Stimulated activated naive CD4-positive, alpha-beta T cell treated with Interleukin-2 at 50 U/mL for 16 hours (primary cell): ENCODE measurements at places on chromosomes 13 and 19.

- no peak for DNase-seq
These were observed 28.0 kb downstream of the SERP2 start for GRCh38 chr13:44401577-44401976.

DNA sequence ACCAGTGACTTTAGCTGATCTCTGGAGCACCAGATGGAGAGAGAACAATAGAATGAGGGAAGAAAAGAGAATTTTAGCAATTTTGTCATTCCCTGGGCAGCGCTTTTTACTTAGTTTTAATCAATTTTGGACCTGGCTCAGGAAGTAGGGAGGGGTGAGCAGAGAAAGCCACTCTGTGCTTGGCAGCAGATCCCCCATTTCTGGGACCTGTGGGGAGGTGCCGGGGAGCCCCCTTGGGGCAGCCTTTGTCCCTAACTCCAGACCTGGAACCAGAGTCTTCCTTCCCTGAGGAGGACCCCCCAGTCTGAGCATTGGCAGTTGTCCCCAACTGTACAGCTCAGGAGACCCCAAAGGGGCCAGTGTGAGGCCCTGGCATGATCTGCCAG is 10.5 kb downstream of the LYL1 start:
- no peak for DNase-seq

DNA sequence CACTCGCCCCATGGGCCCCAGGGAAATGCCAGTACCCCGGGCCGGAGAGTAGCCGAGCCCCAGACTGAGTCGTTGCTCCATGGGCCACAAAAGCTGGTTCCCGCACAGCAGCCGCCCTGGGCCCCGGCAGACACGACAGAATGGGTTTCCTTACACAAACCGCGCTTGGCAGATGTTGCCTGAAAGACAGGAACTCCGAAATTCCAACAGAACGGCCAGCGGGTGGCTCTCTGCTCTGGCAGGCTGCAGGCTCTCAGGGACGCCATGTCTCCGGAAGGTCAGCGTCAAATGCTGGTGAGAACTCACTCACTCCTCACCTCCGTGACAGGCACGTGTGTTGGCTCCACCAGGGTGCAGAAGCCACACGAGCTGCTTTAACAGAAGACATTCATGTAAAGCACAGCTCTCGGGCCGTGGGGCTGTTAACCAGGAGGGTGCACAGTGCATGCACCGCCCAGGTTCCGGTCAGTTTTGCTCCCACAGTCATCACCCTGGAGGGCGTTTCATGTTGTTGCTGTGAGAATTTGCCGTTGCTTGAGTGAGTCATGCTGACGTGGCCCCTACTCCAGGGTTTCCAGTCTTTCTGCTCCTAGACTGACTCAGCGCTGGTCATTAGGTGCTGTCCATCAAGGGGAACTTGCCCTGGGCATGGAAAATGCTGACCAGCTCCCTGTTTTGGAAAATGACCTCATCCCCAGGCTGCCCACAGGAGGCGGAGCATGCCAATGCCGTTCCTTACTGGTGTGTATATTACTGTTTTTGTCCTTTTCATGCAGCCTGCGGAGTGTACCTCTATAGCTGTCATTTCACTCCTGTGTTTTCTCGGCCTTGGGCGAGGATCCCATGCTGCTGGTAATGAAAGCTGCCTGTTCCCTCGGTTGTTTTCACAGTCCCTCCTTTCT is 44.8 kb downstream of the ANKRD10 start:
- DNase-seq, result peak; percentile 12

DNA sequence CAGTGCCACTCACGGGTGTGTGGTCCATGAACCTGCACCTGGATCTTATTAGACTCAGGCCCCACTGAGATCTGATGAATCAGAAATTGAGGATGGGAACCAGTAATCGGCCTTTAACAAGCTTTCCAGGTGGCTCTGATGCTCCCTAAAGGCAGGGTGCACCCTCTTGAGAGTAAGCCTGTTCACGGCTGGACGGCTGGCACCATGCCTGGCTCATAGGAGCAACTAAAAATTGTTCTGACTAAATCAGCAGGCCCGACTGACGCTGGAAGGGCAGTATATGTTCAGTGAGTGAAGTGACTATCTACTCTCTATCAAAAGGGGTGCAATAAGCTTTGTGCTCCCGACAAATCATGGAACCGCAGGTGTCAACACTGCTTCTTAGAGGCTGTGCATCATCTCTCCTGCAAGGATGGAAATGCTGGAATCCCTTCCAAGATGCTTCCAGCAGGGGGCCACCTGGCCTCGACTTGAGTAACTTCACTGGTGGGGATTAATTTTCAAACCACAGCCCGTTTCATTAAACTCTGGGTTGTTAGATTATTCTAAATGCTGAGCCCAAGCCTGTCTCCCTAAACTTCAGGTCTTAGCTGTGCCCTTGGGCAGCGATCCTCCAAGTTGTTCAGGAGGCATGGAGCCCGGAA is 28.4 kb downstream of the TMTC4 start:
- no peak for DNase-seq

DNA sequence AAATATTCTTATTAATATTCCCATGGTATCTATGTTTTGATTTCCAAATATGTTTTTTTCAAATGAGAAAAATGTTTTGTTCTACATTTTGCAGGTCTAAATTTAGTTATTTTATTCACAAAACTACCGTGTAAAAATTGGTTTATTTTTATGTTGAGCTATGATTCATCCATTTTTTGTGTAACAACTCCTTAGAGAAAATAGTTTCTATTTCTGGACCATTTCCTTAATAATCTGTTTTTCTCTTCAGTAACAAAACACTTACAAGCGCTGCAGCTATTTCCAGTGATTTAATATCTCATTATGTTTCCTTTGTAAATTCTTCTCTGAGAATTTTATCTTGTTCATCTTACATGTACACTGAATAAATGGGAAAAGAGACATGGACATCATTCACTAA is 550.7 kb upstream of the SLITRK5 start:
- DNase-seq, result no peak

DNA sequence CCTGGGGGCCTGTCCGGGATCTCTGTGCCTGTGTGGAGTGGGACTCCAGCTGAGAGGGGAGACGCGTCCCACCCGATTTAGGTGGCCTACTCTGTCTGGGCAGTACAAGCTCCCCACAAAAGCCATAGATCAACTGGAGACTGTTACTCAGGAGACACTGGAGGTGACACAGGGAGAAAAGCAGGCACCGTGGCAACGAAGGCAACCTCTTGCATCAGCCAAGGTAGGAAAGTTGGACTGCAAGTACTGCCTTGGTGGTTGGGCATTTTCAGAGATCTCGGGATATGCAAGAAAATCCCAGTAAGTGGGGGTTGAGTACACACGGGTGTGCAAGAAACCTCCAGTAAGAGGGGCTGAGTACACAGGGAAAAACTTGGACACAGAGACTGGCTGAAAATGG is 1060.0 kb upstream of the MIR17HG start:
- DNase-seq, result no peak

GRCh38 chr19:19654441-19654840 is 9.0 kb downstream of the ATP13A1 start:
- DNase-seq, result no peak

DNA sequence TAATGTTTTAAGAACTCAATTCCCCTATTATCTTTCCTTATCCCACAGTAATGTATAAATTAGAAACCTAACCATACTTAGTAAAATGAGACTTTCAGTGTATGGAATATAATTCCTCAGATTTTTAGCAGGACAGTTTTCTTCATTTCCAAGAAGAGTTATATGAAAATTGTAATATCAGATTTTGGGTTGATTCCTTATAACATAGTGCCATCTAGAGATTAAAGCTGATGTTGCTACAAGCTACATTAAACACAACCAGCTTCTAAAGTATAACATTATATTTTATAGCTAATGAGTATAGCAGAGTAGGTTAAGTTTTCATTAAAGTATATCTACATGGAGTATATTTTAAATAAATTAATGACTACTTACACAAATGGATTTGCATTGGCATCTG is 99.7 kb upstream of the MIR17HG start:
- no peak for DNase-seq

DNA sequence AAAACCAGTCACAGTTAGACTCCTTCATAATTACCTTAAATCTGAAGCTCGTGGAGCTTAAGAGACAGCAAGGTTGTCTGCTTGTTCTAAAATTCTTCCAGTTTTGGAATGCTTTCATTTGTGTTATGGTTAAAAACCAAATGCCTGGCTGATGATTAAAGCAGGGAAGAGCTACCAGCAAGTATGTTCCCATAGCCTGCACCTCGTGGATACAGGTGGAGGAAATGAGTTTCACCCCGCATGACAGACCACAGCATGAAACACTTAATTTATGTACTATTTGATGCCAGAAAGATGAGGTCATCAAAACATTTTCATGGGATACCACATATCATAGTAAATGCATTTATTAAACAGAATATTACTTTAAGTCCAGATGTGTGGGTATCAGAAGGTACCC is 416 bp upstream of the DOCK9 start:
- no peak for DNase-seq

- DNase-seq, result no peak
These were observed 2.6 kb downstream of the VAV1 start for GRCh38 chr19:6774821-6775707.

DNA sequence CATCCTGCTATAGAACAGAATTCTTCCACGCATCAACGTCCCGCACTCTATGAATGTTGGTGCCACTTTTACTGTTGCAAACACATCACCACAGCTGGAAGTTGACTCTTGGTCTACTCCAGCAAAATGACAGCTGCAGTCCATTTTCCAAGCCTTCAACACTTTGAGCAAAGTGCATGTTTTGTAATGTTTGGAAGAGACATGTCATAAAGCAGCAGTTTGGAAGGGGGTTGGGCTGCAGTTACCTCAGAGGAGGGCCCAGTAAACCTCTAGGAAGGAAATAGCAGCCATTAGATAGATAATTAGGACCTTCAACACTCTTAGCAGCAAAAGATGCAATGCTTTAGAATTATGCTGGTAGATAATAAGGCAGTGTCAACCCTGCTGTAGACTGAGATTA is 323.6 kb downstream of the TDRD3 start:
- no peak for DNase-seq

DNA sequence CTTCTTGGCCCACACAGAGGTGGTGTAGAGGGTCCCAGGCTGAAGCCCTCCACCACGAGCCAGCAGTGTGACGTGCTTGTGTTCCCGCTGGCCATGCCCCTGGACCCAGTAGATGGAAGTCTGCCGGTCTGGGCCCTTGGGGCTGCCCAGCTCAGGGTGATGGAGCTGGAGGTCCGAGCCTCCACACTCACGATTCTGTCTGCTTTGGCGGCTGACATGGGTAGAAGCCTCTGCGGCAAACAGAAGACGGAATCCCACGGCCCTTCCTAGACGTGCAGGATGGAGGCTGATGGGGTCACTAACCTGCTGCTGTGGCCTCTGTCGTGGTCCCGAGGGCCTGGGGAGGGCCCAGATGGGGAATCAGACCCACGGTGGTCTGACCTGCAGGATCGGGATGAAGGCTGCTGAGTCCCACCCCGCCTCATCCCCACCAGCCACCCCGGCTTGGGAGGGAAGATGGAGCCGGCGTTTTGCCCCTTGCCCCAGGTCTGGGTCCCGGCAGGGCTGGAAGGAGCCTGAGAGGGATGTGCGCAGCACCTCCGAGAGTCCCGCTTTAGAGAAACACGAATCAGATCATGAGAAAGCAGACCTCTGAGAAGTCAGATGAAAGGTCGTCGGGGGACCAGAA is 4.4 kb downstream of the TMEM86B start:
- DNase-seq, result no peak

DNA sequence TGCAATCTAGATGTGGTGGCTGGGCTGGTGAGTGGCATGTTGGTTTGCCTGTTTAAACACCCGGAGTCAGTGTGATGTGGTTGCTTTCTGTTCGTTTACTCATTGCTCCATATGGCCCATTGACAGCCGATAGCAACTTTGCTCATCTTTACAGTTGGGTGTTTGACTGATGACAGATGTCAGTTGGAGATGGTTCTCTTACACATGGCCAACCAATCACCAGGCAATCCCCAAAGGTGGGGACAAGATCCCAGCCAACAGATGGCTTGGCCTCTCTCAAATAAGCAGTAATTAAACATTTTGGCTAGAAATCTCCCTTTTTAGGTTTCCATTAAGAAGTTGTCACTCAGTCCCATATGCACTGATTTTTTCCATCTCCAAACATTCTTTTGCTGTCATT is 497.1 kb upstream of the ARGLU1 start:
- no peak for DNase-seq

GRCh38 chr19:18202778-18203407 is 949 bp downstream of the RAB3A start:
- DNase-seq, result peak; percentile 9

DNA sequence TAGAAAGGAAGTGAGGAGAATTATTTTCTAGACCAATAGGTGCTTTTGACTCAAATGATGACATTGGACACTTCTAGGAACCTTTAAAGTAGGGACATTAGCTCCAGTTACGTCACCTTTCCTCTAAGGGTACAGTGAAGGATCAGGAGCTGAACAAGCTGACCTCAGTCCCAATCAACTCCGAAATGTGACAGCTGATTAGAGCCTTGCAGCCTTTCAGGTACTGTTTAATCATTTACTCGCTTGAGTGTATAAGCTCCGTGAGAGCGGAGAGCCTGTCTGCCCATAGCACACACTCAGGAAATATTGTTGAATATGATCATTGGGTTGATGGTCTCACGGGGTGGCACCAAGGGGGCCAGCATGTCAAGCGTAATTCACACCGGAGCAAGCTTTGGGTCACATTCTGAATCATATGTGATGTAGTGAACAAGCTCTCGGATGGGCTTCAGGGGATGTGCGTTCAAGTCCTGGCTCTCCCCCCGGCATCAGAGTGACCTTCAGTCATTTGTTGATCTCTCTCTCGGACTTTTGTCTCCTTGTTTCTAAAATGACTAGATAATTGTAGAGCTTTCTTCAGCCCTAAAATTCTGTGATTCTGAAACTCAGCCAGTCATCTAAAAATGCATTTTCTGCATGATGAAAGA is 141.9 kb downstream of the ZIC5 start:
- DNase-seq, result no peak

DNA sequence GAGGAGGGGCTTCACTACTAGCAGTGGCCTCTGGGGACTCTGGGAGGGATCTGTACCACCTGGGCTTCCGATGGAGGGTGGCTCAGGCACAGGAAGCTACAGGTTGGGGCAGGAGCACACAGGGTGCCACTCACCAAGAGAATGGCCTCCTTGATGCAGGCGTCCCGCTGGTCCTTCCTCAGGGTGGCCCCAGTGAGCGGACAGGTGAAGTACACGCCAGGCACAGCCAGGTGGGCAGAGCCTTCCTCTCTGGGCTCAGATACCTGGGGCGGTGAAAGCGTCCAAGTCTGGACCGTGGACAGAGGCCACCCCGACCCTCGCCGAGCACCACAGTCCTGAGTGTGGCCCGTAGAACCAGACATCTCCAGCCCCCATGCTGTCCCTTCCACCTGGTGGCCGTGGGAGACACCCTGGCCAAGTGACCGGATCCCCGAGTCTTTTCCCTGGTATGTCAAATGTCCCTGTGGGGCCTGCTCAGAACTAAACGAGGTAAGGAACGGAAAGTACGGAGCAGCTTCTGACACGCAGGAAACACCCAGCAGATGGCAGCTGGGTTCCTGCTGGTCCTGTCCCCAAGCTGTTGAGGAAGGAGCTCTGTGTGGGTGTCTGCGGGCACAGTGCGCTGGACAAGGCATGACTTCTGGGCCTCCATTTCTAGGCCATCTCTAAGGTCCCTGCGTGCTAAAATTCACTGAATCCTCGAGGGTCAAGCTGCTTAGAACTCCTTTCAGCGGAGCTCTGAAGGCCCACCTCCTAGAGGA is 5.2 kb downstream of the UBXN6 start:
- DNase-seq, result no peak

GRCh38 chr19:42075364-42075615 is 676 bp upstream of the ZNF574 start:
- no peak for DNase-seq

- no peak for DNase-seq
These were observed 2.4 kb downstream of the NCAN start for GRCh38 chr19:19214159-19214490.

GRCh38 chr19:2888731-2889224 is 11.9 kb upstream of the ZNF57 start:
- peak; percentile 37 for DNase-seq

- DNase-seq, result no peak
These were observed 129.7 kb downstream of the EFNB2 start for GRCh38 chr13:106405731-106406130.
